ENCODE measurements at places on chromosomes 12 and 14.

DNA sequence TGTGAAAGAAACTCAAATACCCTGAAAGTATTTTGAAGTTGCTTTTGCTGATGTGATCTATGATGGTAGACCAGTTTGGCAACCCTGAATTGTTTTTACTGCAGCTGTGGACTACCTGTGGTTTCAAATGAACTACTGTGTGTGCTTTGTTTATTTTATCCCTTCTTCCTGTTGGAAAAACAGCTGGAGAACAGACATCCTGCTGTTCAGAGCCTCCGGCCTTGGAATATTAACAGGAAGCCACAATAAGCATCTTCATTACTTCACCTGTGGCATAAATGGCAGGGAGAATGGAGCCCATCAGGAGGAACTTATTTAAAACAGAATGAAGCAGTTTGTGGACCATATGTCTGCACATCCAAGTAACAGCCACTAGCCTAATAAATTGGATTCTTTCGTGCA is 104.8 kb downstream of the DUSP6 start:
- DNase-seq, result no peak

GRCh38 chr12:27382171-27382795 is 49.6 kb downstream of the BMAL2 start:
- no peak for DNase-seq

DNA sequence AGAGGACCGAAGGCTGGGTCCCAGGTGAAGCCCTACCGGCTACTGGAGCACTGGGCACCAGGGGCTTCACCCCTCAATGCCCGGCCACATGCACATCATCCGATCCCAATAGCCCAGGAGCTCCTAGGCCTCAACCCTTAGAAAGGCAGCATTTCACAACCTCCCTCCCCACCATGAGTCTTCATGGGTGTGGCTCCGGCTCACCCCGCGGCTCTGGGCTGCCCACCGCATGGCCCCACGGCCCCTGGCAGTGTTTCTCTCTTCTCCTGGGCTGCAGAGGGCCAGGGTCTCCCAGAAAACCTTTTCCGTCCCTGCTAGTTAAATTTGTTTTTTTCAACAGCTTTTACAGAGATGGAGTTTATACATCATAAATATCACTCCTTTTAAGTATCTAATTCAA is 28.6 kb upstream of the DLK1 start:
- DNase-seq, result no peak

DNA sequence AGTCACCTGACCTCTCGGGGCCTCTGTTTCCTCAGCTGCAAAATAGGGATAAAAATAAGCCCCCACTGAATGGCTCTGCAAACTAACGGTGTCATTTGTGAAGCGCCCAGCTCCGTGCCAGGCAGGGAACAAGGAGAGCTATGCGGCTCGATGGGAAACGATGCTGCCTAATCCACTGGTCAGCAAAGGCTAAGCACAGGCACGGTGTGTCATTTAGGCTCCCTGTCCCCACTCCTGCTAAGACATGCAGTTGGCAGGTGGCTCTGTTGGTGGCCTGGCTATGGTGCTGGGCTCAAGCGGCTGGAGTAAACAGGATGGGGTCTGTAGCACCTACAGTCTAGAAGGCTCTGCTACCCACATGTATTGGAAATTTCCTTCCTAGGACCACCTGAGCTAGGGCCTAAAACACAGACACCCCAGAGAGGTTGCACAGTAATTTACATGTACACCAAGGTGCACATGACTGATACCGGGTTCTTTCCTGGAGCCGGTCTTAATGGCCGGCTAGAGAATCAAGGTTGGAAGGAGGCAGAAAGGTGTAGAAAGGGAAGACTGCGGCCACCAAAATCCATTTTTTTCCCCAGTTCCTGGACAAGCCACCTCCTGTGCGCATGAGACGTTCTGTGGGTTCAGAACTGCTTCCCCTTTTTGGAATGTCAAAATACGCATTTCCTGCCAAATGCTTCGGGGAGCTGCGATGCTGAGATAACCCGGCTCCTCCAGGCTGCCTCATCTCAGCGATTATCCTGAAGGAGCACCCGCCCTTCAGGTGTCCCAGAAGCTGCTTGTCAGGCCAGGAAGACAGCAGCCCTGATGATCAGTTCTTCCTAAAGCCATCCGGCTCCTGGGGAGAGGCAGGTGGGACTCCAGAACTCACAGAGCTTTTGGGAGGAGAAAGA is 1.0 kb downstream of the CACNA2D4 start:
- no peak for DNase-seq

GRCh38 chr12:120992989-120993388 is 14.6 kb downstream of the HNF1A start:
- DNase-seq, result no peak

DNA sequence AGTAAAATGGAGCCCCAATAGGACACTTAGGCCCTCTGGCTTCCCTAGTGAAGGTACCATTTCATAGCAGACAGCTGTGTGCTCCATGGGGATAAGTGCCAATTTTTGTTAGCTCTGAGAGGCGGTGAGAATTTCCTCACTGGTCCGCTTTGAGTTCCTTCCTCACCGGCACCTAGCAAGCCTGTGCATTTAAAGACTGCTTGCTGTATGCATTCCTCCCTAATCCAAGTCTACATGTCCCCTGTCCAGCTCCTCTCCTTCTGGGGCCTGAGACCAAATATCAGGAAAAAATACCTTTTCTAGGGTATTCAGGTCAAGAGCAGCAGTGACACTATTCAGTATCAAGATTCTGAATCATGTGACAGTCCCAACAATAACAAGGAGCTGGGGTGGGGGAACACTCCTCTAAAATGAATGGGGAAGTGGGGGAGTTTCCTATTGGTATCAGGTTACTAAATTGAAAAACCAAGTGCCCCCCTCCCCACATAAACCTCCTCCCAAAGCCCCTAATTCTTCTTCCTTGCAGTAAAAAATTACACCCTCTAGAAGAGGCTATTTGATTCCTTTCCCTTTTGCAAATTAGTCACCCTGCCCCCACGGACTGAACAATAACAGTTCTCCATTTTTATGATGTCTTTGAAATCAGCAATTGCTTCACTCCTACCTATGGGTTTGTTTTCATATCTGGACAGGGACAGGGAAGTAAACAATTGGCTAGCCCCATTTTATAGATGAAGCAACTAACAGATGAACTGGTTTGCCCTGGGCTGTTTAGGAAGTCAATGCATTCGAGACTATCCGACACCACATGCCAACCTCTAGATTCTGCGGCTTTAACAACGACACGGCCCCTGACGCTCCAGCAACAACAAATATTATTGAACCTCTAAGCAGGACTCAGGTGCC is 28.9 kb downstream of the BCL11B start:
- no peak for DNase-seq

- DNase-seq, result no peak
These were observed 238.9 kb downstream of the CHST11 start for GRCh38 chr12:104695453-104696148.

GRCh38 chr12:106634206-106634605 is 51.4 kb downstream of the RFX4 start:
- DNase-seq, result no peak

- DNase-seq, result no peak
These were observed 796 bp upstream of the POP5 start for GRCh38 chr12:120581998-120582397.

DNA sequence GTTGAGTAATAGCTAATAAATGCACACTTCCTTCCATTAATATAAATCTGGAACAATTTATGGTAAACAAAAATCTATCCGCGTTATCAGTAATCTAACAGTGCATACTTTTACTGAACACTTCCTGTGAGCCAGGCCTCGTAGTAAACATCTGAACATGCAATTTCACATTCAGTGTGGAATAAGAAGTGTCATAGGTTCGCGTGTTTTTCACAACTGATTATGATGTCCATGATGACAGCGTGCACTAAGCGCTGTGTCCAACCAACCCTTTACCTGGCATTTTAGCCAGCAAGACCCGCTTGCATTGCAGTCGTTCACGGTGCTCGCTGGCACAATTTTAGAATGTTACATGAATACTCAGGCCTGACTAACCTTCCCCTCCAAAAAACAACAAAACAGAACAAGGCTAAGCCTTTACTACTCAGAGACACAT is 2.1 kb downstream of the PNMA1 start:
- DNase-seq, result no peak

DNA sequence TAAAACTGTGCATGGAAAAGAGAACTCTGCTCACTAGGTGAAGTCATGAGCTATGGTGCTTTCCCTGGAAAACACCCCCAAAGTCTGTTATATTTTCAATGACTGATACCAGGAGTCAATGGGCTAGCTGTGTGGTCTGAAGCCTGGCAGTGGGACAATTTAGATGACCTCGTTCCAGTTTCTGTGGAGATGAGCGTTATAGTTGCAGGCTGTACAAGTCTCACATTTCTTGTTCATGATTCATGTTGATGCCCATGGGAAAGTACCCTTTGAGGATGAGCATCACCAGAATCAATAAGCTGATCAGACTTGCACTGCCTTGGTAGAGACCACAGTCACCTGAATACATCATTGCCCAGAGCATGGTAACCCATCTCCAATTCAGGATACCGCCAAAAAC is 70.7 kb downstream of the NOVA1 start:
- no peak for DNase-seq

DNA sequence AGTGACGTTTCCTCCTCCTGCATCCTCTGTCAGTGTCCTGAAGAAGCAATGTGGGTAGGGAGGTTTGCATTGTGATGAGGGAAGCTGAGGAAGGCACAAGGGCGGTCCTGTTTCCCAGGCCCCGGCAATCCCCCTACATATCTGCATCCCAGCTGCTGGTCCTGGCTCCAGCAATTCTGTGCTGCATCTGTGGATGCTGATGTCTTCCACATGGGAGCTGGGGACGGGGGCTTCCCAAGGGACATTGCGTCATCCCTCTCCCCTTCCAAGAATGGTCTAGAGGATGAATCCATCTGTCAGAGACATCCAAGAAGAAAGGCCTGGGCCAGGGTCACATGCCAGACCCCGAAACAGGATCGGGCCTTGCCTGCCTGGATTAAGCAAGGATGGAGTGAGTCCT is 52.1 kb downstream of the TSPAN11 start:
- no peak for DNase-seq

DNA sequence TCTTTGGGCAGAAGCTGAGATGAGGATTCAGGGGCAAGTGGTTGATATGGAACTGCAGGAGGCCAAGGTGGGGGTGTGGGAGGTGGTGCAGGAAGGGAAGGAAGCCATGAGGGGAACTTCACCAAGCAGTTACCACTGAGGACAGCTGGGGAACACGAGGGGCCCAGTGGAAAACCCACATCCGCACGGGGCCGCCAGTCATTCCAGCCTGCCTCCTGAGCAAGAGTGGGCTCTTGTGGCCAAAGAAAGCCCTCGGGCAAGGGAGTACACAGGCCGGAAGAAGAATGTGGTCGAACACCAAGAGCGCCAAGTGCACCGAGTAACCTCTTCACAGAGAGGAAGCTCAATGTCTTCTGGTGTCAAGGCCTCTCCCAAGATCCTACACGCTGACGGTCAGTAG is 252.2 kb upstream of the FOXN3 start:
- DNase-seq, result no peak

GRCh38 chr12:93813972-93814821 is 137.0 kb downstream of the CRADD start:
- DNase-seq, result peak; percentile 80

- DNase-seq, result no peak
These were observed 167.4 kb downstream of the TMTC3 start for GRCh38 chr12:88309546-88309945.

DNA sequence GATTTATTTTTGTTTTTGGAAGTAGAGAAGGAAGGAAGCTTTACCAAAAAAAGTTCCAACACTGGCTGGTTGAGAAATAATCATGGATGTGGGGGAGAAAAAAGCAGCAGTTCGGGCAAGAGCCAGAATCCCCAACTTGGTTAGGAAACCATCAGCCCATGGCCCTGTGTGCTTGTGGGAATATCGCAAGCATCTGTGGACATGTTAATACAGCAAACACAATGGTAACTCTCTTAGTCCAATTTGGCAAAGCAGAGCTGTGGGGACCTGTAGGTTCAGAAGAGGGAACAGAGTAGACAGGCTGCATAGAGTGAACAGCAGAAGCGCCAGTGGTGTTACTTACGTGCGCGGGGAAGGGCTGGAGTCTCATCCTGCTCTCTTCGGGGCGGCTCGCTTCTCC is 46.8 kb downstream of the TCHP start:
- DNase-seq, result no peak

DNA sequence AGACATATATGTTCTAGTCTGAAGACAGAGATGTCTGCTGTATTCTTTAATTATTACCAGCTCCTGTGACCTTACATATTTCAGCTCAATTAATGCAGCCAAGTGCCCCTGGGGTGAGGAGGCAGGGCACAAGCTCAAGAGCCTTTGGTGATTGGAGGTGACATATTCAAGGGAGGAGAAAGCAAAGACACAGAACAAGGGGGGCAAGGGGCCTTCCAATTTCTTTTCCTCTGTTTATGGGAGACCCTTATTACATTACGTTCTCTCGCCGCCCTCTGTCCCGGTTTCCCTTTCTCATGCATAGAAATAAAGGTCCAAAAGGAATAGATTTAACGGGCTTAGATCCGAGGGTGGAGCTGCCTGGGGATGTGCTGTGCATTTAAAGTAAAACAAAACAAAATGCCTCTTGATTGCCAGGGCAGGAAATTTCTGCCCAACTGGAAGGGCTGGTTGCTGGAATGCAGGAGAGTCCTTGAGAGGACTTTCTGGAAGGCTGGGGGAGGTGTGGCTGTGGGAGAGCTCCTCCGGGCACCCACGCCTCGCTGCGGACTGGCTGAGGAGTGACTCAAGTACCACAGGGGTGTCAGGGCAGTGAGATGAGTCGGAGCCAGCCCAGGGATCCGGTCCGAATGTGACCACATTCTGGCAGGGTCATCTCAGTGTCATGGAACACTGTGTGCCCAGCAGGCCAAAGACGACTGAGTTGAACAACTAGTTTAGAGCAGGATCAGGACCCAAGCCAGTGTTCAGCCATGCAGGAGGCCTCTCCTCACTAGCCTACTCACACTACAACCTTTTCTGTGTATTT is 32.1 kb upstream of the GSG1 start:
- peak; percentile 82 for DNase-seq

DNA sequence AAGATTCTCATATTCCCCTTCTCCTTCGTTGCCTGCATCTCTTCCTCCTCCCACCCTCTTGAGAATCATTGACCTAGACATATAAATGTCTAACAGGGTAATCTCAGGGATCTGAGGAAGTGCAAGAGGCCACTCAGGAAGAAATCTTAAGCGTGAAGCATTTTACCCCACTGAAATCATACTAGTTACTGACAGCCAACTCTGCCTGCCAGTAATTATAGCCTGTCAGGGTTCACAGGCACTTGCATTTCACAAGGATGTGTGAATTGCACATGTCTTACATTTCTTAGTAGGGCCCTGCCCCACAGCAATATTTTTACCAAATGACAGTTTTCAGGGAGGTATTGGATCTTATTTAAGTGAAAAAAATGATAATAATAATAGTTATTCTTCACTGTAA is 127.2 kb downstream of the SLC15A5 start:
- no peak for DNase-seq

DNA sequence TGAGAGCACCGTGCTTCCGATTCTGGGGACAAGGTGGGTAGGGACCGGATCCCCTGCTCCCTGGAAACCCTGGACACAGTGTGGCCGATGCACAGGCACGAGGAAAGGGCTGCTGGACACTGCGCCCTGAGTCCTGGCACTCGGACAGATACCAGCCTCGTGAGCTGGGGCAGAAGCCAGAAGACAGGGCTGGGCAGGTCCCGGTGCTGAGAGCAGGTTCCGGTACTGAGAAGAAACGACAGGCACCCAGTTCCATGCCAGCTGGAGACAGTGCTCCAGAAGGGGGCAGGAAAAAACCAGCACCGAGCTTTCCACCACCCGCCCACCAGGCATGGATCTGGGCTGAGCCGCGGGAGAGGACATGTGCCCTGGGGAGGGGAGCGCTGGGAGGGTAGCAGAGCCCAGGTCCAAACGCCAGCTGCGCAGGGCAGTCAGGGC is 6.5 kb downstream of the XRCC3 start:
- no peak for DNase-seq

- no peak for DNase-seq
These were observed 32.3 kb upstream of the EAPP start for GRCh38 chr14:34571771-34572170.
